ENCODE measurements at places on chromosomes 6 and 20. TPM values are rescaled to one million over a fixed set of nuclear protein-coding genes. Genes with fewer than 3 reads are reported as not detected.

MLN gene
- not detected for polyA plus RNA-seq

SLC35D3 gene
- 0.02 TPM for polyA plus RNA-seq

RIPPLY2 gene
- not detected for polyA plus RNA-seq

CFAP206 gene
- polyA plus RNA-seq, result 0.06 TPM

LGSN gene
- not detected for polyA plus RNA-seq

ADAM33 gene
- 27.3 TPM for polyA plus RNA-seq

RAET1G gene
- 21.2 TPM for polyA plus RNA-seq

SLC12A5 gene
- 0.25 TPM for polyA plus RNA-seq

ECT2L gene
- polyA plus RNA-seq, result 0.05 TPM

KIF6 gene
- polyA plus RNA-seq, result 0.20 TPM

FABP7 gene
- polyA plus RNA-seq, result not detected
